ENCODE measurements at places on chromosomes 7 and 10. TPM values are rescaled to one million over a fixed set of nuclear protein-coding genes. Genes with fewer than 3 reads are reported as not detected.

DNA sequence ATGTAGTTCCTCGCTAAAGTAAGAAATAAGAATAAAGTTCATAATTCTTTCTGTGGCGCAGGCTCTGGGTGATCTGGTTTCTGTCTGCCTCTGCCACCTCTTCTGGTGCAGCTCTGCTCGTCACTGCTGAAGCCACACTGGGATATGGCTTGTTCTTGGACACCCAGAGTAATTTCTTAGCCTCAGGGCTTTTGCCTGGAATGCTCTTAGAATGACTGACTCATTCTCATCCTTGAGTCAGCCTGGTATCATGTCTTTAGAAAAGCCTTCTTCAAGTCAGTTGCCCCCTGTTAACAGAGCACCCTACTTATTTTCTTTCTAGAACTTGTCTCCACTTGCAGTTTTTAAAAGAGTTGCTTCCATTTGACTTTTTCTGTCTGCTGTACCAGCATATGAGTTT lies 2.0 kb downstream of the ZSCAN25 start:
- no peak for DNase-seq

DNA sequence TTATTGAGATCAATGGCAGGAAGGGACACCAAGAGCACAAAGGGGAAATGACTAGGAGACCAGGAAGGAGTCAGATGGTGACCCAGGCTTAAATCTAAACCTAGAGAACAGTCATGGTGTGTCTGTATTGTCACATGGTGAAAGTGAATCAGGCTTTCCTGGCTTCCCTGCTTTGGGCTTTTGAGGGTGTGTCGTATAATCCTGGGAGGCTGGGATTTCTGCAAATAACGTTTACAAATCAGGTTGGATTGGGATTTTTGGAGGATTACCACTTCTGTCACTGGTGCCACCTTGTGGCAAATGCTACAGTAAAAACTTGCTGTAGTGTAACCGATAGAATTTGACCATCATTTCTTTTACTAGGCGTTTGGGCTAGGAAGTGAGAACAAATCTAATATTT lies 502.6 kb downstream of the NRG3 start:
- no peak for DNase-seq

DNA sequence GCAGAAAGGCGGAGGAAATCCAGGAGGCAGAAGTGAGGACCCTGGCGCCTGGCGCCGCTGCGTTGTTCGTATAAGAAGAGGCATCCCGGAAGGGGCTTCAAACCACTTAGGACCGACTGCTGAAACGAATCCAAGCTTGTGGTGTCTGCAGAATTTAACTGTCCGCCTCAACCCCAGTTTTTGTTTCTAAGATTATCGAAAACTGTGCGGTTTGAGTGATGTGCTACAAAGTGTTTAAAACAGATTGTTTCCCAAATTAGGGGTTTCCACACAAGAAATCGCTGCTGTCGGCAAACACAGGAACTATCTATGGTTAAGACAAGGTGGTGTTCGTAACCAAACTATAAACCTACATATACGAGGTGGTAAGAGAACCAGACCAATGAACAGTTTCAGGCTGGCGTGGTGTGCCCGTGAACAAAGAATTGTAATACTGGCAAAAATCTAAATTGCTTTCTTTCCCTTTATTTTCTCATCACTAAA lies 835 bp upstream of the DGKI start:
- no peak for DNase-seq

DNA sequence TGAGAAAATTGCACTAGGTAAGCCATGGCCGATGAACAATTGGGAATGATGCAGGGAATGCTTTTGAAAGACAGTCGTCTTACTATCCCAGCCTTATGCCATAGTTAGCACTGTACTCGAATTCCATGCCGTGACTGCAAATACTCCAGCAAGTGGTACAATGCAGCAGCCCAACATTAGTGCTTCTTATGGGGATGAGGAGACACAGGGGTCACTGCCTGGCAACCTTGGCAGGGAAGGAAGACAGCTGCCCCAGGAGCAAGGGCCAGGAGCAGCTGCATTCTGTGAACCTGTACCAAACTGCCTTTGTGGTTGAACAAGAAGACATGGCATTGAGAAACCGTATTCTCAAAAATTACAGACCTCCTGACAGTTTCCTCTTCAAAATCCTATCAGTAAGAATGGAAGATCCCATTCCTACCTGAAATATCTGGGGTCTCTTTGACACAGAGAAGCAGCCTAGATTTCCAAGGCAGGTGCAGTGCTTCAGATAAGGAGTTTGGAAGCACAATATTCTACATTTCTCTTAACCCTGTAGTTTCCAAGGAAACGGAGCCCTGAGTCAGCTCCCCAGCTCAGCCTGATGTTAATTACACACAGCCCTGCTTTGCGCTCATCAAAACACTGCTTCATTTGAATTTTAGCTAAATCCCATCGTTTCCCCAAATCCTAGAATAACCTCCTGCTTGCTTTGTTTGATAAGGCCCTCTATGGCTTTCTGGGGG lies 49.0 kb upstream of the FRMD4A start:
- no peak for DNase-seq

DNA sequence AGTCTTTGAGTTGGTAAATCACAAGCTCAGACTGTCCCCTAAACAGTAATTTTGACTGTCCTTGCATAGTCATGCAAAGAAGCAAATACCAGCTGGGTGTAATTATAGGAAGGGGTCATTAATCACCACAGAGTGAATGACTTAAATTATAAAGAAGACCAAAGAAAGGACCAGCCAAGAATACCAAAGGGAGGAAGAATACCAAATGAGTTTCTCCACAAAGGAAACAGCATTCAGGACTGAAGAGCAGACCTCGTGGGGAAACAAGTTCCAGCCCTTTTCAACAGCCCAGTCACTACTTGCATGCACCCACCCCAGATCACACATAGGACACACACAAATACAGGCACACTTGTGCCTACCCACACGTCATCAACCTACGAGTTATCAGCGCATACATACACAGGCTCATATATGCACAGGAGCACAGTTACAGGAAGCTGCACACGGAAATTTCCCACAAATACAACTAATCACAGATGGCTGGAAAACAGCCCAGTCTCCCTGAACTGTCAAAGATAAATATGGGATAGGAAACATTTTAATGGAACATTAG lies 77.6 kb downstream of the DENND2A start:
- no peak for DNase-seq

DNA sequence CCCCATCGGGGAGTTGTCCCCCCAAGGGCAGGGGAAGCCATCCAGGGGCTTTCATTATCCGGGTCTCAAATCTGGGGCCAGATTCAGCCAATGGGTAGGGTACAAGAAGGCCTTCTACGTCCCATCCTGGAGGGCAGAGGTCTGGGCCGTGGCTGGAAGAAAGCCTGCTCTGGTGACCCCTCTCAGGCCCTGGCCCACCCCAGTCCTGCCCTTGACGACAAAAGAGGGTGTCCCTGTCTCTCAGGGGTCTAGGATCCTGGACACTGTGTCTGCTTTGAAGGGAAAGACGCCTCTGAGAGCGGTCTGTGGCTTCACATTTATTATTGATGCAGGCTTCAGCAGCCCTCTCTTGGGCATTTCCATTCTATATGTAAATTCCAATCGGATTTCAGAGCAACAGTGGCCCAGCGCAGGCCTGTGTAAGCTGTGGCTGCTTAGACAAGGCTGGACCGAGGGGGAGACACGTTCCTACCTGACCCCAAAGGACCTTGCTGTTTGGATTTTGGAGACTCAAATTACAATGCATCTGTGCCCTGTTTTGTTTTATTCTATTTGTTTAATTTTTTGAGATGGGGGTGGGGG lies 83.2 kb upstream of the BAIAP2L1 start:
- no peak for DNase-seq

- DNase-seq: no peak
These were observed 58.9 kb downstream of the HIBADH start for GRCh38 chr7:27603813-27604212.

- peak; percentile 55 for DNase-seq
These were observed 37.2 kb downstream of the HTRA1 start for GRCh38 chr10:122498521-122498920.

DNA sequence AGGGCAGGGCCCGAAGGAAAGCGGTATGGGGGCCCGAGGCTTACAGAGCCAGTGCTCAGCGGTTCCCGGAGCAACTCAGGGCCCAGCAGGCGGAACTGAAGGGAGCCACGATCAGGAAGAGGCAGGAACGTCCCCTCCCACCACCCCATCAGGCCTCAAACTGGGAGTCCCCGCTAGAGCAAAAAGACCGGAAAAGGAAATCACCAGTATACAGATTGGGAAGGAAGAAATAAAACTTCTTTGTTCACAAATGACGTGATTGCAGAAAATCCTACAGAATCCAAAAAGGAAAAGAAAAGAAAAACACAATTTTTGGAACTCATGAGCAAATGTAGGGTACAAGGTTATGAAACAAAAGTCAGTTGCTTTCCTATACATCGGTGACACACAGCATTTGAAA lies 21.6 kb upstream of the ZFAND2A start:
- no peak for DNase-seq

DNA sequence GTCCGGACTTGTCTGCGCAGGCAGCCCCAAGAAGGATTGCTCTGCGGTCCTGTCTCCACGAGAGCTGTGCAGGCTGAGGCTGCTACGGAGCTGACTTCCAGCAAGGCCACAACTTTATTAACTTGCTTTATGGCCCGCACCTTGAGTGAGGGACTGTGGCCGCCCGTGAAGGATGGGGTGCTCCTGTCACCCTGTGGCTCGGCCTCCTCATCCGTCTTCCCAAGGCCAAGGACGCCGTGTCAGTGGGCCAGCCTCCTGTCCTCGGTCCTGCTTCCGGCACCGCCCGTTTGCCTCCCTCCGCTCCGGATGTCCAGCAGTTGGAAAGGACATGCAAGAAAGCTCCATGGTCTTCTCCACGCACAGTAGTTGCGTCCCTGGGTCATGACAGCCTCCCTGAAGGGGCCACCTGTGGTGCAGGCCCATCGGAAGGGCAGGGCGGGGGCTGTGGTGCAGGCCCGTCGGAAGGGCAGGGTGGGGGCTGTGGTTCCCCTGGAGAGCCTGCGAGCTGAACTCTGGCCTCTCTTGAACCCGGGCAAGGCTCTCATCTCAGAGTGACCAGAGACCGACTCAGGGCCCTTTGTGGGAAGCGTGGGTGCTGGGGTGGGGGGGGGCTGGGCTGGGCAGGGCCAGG lies 87.1 kb downstream of the NKX6-2 start:
- DNase-seq: peak; percentile 57

DNA sequence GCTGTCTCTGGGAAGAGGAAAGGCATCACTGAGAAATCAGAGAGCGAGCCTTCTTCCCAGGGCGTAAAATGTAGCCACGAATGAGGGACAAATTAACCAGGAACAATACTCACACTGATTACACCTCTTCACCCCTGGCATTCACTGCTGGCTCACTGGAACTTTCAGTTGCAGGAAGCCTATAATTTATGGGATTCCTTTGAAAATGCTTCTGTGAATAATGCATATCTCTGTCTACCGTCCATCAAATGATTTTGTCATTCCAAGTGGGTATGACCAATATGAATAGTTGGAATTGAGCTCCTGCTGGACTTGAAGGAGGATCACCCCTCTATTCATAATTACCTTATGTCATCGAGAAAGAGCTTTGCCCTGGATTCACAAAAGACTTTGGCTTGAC lies 360.3 kb upstream of the FZD8 start:
- no peak for DNase-seq

DNA sequence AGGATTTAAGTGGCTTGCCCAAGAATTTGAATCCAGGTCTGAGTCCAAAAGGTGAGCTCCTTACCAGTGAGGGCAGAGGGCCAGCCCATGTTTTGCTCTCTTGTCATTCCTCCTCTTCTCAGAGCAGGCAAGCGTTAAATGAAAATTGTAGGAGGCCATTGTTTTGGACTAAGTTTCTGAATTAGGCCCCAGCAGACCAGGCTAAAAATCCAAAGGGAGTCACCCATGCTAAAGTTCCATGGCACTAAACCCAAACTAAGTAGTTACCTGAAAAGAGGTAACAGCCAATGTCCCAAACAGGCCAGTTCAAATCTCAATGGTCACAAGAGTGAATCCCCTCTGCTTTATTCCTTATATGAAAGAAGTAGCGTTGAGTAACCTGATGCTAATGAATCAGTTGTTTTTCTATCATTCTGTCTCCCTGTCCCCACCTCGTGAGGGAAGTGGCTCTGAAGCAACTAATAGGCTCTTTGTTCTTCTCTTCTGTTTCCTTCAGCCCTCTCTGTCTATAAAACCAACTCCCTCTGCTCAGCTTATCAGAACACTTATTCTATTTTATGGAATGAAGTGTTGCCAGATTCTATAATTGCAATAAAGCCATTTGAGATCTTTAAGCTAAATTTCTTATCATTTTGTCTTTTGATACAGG lies 17.5 kb upstream of the CDH23 start:
- DNase-seq: no peak

DNA sequence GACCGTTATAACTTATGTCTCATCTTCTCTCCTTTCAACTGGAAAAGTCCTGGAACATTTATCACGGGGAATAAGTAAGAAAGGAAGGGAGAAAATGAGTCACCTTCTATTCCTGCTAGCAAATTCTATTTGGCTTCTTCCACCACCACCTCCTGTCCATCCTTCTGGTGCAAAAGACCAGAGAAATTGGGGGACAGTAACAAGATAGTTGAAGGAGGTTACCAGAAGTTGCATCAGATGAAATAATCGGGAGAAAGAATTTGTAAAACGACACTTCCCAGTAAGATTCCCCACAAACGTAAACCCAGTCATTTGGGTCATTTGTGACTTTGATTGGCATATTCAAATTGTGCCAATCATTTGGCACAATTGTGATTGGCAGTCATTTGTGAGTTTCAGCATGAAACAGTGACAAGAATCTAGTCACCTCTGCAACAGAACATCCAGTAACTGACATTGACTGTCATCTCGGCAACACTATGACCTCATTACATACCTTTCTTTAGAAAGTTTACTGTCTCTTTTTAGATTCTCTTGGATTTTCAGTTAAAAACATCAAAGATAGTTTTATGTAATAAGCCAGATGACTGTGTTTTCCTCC lies 51.3 kb upstream of the PIK3CG start:
- no peak for DNase-seq

DNA sequence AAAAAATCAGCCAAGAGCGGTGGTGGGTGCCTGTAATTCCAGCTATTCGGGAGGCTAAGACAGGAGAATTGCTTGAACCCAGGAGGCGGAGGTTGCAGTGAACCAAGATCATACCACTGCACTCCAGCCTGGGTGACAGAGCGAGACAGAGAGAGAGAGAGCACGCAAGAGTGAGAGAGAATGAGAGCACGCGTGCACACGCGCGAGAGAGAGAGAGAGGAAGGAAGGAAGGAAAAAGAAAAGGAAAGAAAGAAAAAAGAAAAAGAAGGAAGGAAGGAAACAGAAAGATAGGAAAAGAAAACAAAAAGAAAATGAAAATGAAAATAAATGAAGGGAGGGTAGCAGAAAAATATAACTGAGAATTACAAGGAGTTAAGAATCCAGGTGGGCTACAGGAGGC lies 82.7 kb downstream of the SVOPL start:
- DNase-seq: no peak

GRCh38 chr7:107701191-107701590 lies 40.6 kb downstream of the SLC26A4 start:
- no peak for DNase-seq

PLAC9 gene
- 20.8 TPM for total RNA-seq

UPK3BL2 gene
- total RNA-seq: 3.6 TPM

LARP4B gene
- total RNA-seq: 57.6 TPM

NPTX2 gene
- total RNA-seq: 8.1 TPM

JAZF1 gene
- 59.6 TPM for total RNA-seq

SYT15 gene
- total RNA-seq: 0.81 TPM

TRIM73 gene
- total RNA-seq: 1.4 TPM
